NCI-H526 (cell line): ENCODE measurements at places on chromosomes 4 and X.

- no peak for DNase-seq
Observed at GRCh38 chr4:151527699-151528098, 118.7 kb downstream of the FHIP1A start.

DNA sequence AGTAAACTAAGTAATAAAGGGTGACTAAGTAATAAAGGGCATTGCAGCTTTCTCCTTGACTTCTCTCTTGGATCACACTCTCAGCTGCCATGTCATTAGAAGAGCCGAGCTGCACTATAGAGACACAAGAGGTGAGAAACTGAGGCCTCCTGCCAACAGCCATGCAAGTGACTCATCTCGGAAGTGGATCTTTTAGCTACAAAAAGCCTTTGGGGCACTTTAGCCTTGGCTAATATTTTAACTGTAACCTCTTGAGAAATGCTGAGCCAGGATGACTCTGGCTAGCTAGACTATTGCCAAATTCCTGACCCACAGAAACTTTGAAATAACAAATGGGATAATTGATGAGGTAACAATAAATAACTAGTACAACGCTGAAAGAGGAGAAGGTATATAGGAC lies 1.5 kb upstream of the NEIL3 start:
- DNase-seq = no peak

GRCh38 chr4:97589481-97590196 lies 553.6 kb downstream of the STPG2 start:
- DNase-seq = no peak

DNA sequence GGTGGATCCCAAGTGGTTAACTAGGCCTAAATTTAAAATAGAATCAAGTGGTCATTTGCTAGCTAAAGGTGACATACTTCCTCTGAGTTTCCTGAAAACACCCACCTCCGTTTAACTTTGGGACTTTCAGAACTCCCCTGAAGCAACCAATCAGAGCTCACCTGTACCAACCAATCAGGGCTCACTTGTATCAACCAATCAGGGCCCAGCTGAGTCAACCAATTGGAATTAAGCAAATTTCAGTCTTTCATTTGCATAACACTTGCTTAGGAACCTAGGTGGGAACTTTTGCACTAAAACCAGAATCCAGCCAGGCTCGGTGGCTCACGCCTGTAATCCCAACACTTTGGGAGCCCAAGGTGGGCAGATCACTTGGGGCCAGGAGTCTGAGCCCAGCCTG lies 15.9 kb downstream of the GPC4 start:
- DNase-seq = no peak

DNA sequence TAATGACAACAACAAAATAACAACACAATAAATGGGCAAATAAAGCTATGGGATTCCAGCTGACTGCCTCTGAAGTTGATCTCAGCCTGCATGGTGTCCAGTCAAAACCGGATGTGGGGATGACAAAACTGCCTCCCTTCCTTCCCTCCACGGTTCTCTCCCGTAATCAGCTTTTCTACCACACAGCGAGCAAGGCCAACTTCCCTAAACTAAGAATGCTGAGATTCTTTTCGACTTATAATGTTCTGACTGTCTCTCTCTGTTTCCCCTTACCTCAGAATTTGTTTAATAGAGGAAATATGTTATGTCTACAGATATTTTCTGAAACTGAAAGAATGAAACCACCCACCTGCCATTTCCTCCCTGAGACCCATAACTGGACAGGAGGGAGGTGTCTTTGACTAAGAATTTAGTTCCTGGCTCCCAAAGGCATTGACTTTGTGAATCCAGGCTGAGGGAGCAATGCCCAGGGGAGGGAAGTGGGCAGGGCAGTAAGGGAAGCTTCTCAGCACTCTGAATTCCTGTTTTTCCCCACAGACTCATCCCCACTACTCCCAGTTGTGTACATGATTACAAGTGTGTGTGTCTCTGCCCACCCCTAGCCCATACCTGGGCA lies 1.0 kb upstream of the TLR1 start:
- no peak for DNase-seq

- DNase-seq = no peak
Observed at GRCh38 chrX:130419263-130419662, 17.5 kb downstream of the RBMX2 start.

GRCh38 chr4:174023641-174024040 lies 259.8 kb downstream of the FBXO8 start:
- no peak for DNase-seq

- DNase-seq = no peak
Observed at GRCh38 chr4:52566136-52567031, 92.7 kb downstream of the USP46 start.

- DNase-seq = no peak
Observed at GRCh38 chr4:81722290-81722851, 250.7 kb upstream of the RASGEF1B start.

DNA sequence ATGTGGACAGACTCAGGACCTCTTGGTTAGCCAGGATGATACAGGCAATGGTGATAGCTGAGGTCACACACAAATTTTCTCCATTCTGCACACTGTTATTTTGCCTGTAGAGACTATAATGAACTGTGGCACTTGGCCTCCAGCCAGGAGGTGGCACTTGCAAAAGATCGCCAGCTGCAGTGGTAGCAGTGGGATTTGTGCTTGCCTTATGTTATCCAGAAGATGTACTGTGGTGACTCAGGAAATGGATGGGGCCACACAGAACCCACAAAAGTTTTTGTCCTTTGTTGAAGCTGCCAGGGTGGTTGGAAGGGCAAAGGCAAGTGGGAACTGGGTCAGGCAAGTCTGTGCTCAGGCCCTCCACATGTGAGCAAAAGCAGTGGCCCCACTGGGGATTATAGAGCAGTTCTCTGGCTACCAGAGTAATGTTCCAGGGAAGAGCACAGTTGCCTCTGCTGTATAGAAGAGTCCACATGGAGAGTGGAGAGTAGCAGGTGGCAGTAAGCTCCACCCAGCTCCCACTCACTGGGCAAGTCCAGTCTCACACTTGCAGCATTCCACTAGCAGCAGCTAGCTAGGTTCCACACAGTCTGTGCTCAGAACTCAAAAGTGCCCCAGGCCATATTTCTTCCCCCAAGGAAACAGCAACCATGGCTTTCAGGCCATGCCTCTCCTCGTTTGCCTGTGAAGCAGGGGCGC lies 5.9 kb upstream of the C4orf17 start:
- no peak for DNase-seq

DNA sequence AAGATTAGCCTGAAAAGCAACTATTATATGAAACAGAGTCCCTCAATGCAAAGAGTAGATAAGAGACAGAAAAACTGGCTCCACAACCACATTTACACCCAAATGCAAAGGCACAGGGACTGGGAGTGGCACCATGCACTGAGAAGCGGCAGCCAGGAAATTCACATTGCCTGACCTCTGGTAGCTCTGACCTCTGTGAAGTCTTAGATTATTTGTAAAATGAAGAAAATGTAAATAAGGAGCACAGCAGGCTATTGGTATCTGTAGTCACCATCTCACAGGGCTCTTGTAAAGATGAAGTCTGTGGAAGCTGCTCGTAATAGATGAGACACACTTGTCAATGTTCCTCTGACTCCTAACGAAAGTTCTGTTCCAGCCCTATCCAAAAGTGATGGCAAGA lies 69.7 kb downstream of the FAT1 start:
- DNase-seq = no peak

DNA sequence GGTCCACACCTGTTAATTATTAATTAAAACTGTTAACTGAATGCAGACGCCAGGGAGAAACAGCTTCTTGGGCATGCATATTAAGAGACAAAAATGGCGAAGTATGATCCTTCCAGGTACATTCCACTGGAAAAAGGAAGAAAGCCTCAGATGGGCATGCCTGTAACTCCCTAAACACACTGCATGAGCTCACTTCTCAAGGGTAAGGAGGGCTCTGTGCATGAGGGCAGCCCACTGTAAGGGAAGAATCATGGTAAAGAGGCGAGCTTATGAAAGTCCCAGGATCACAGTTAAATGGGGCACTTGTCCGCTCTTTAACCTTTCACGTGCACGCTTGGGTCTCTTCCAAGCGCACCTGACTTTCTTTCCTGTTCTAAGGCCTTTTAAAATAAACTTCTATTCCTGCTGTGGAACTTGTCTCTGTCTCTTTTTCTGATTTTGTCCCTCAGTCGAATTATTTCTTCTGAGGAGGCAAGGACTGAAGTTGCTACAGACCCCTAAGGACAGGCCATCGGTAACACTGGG lies 321.7 kb downstream of the PPP1R2C start:
- no peak for DNase-seq

DNA sequence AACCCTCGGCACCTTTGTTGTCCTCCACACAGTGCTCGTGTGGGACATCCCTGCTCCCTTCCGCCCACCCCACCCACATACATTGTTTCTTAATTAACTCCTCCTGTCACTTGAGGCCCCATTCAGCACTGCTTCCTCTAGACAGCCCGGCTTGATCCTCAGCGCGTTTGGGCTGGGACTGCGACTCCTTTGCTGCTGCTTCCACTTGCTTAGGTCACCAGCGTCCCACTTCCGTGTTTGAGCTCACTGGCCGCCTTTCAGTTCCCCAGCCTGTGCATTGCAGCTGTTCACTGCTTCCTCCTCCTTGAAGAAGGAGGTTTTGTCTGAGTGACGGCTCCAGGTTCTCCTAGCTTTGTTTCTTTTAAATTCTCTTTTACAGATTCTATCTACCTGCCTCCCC lies 16.1 kb downstream of the RNF4 start:
- DNase-seq = no peak

GRCh38 chr4:38917481-38918025 lies 49.9 kb downstream of the FAM114A1 start:
- DNase-seq = no peak

- DNase-seq = no peak
Observed at GRCh38 chrX:8689473-8689872, 42.5 kb downstream of the ANOS1 start.

DNA sequence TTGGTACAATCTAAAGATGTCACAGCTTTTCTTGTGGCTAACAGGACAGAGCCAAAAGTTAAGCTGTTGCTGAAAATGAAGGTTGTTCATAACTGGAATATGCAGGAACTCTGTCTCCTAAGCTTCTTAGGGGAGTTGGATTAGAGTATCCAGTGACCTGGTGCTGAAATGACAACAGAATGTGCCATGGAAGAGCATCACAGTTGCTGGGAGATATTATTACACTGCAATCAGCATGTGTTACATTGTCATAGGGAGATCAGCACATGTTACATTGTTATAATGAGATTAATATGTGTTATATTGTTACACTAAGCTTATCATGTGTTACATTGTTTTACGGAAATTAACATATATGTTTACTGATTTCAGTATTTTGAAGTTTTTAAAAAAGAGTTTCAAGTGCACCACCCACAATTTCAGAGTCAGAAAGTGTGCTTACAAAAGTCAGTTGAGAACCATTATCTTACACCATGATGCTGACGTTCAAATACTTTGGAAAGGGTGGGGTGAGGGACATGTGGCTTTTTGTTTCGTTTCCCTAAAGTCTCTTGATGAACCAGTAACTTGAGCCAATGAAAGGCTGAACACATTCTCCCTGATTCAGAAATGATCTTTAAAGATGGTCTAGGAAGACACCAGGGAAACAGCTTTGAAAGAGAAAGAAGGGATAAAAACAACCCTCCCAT lies 113.4 kb downstream of the DRD5 start:
- no peak for DNase-seq

- DNase-seq = no peak
Observed at GRCh38 chr4:141524116-141524515, 112.3 kb upstream of the IL15 start.

DNA sequence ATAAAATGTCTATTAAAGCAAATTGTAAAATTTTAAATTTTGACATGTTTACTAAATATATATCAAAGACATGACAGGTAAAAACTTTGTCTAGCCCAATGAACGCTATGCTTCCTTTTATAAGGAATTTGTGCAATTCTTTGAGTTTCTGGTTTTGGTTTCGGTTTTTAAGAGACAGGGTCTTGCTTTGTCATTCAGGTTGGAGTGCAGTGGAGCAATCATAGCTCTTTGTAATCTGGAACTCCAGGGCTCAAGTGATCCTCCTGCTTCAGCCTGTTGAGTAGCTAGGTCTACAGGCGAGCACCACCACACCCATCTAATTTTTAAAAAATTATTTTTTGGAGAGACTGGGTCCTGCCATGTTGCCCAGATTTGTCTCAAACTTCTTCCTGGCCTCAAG lies 60.7 kb downstream of the BLTP1 start:
- no peak for DNase-seq

DNA sequence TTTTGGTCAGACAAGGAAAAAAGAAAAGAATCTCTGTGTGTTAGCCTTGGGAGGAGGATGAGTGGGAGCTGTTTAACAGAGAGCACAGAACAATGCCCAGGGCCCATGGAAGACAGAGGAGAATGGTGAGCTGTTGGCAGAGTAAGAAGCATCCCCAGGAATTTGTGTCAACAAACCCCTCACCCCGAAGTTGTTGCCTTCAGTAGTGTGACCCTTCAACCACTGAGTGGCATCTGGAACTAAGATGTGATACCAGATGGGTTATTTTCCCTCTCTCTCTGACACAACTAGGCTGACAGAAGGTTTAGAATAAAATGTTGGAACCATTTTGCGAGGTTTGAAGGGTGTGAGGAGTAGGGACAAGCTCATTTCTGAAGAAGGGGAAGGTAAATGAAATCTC lies 25.1 kb downstream of the IGSF1 start:
- no peak for DNase-seq

DNA sequence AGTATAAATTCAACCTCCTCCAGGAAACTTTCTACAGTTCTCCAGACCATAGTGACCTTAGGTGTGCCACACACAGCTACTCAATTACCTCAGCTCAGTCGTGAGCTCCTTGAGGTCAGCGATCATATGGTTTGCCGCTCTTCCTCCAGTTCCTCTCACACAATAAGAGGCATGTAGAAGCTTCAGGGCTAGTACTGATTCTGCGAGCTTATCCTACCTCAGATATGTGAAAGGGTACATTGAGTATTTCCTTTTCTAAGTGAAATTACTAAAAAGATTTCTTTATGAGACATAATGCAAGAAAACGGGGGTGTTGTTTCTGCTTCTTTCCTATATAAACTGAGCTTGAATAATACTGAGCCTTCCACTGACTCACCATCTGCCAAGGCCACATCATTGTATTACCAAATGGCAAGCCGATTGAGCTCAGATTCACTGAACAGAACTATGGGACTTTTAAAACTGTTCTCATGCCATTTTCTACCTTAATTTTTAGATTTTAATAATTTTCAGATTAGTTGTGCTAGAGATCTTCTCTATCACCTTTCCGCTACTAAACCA lies 183.1 kb downstream of the HS6ST2 start:
- no peak for DNase-seq

DNA sequence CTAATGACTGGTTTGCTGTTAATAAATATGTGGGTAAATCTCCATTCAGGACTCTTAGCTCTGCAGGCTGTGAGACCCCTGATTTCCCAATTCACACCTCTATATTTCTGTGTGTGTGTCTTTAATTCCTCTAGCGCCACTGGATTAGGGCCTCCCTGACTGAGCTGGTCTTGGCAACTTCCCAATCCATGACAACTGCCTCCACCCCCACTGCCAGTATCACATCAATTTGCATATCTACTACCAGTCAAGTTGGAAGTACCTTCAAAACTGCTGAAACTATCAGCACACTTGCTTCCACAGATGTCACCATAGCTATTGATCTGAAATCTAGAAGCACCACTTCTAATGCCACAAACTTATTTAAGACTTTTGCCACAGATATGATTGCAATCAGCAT lies 27.6 kb downstream of the OPRPN start:
- peak; percentile 17 for DNase-seq

- DNase-seq = no peak
Observed at GRCh38 chr4:113537628-113538027, 223.9 kb downstream of the CAMK2D start.
